ENCODE measurements at places on chromosomes 4 and X.

GRCh38 chrX:97740044-97740443, 856.3 kb downstream of the RPA4 start:
- DNase-seq, result no peak

GRCh38 chrX:66553973-66554372, 84.9 kb downstream of the EDA2R start:
- DNase-seq, result no peak

GRCh38 chr4:137039370-137039769, 492.9 kb downstream of the PCDH18 start:
- DNase-seq, result no peak

- DNase-seq, result no peak
Measured at GRCh38 chr4:156615066-156615531, 356.5 kb downstream of the PDGFC start.

DNA sequence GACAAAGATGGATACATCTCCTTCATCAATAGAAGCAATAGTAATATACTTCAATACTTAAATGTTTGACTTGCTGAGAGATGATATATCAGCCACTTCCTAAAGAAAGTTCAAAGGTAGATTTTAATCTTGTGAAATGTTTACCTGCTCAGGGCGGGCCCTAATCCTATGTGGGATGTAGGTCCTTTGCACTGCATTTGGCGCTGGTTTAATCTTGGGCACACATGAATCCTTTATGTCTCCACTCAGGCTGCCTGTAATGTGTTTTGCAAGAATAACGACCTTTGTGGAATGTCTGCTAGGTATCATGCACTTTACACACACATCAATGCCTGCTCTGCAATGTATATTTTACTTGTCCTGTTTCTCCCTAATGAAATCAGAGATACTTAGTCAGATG, 368.7 kb downstream of the GBA3 start:
- no peak for DNase-seq

- DNase-seq, result no peak
Measured at GRCh38 chr4:156933633-156934258, 37.9 kb downstream of the PDGFC start.

DNA sequence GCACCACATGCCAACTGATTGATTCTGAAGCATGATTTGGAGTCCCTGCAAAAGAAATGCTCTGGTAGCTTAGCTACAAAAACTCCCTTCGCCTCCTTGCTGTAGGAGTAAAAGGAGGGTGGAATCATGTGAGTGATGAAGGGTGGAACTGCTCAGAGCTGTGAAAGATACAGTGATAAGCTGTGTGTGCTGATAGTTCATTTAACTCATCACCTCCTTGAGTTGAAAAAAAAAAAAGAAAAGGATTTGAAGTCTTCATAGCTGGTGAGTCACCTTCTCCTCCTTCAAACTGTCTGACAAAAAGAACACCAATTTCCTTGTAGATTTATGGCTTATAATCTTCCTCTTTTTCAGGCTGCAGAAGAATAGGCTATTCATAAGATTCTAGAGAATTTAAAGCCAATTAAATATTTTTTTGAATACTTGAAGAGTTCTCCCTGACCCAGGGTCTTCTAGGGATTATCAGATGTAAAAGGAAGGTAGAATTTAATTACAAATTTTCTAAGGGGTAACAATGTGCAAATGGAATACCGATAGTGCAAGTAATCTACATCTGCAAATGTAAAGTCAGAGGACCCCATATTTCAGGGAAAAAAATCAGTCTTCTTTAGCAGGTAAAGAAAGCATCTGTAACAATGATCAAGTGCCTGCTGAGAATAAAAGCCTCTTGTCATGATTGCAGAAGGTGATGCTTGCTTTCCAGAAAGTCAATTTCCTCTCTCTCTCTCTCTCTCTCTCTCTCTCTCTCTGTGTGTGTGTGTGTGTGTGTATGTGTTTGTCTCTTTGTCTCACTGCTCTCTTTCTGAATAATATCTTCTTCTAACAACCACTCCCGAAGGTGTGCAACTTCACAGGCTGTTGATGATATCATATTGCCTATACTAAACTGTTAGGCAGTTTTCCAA, 208.8 kb upstream of the VEGFC start:
- no peak for DNase-seq

- DNase-seq, result no peak
Measured at GRCh38 chr4:180164799-180165198, 2078.4 kb upstream of the TENM3 start.

DNA sequence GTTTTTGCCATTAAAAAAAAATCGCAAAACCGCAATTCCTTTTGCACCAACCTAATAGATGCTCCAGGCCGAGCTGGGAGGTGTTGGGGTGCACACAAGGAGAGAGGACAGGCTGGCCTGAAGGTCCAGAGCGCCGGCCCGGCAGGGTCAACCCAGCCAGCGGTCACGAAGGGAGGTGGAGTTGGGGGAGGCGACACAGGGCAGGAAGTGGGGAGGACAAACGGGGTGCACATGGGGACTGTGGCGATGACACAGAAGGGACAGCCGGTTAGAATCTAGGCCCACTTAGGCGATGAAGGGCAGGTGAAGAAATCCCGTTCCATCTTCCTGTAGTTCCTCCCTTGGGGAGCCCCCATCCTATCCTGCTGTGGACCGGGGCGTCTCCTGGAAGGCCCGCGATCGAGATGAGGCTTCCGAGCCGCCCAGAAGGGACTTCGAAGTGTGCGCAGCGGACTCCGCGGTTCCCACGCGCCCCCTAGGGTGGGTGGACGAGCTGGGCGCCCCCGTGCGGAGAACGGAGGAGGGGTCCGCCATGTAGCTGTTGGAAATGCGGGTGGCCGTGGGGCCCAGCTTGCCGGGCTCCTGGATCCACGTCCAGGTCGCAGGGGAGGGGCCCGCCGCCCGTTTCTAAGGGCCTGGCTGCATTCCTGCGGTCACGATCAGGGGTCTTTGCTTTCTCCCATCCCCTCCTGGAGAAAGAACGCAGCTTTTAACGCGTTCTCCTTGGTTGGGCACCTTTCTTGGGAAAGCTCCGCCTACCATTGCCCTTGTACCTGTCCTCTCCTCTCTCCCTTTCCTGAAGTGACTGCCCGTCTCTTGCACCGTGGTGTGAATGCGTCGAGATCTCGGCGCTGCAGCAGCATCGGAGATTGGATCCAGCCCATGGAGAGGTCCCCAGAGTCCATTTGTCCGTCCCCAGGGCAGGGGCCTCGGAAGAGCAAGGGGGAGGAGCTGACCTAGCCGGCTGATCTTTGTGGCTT, 17.0 kb upstream of the HPF1 start:
- DNase-seq, result peak; percentile 21

GRCh38 chr4:23235628-23236390, 543.1 kb downstream of the GBA3 start:
- no peak for DNase-seq

DNA sequence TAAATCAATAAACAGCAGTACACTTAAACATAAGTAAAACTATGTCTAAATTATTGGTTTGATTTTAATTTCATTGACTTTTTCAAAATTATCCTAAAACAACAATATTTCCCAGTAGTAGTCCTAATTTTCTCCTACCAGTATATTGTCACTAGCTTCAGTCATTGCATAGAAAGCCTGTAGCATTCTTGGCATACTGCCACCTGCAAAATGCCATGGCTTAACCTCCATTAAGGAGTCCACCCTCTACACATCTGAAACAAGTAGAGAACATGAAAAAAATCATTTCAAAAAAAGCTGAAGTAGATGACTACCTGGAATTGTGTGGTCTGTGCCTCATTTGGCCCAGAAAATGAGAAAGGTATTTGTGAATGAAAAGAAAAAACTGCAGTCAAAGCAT, 348.5 kb downstream of the INPP4B start:
- DNase-seq, result no peak

DNA sequence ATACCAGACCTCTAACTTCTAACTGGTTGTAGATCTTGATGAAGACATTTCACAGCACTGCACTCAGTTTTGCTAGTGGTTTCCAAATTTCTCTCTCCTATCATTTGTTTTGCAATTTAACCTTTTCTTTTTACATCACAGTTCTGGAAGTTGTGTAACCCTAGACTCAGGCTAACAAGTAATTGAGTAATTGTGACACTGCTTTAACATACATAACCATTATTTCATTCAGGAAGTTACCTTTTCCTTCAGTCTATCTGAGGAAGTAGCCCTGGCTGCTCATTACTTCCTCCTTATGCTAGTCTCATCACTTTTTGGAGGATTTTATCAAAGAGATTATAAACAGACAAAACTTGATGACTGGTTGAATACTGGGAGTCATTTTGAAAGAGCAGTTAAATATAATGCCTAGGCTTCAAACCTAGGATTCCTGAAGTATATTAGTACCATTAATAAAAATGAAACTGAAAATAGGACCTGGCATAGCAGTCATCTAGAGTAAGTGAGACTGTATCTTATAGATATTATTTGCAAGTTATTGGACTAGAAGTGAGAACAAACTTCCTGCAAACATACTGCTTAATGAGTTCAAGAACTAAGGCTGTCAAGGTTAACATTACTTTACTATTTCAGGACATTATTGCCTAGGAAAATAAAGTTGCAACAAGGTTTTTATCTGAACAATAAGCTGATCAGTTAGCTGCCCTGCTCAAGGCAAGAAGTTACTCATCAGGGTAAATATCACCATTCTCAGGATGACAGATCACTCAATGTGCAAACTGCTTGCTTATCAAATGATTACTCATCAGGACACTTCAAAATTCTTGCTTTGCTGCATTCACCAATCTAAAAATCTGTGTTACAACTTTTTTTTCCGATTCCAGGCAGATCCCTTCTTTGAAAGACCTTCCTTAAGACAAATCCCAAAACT, 25.6 kb upstream of the TEX13C start:
- DNase-seq, result no peak

DNA sequence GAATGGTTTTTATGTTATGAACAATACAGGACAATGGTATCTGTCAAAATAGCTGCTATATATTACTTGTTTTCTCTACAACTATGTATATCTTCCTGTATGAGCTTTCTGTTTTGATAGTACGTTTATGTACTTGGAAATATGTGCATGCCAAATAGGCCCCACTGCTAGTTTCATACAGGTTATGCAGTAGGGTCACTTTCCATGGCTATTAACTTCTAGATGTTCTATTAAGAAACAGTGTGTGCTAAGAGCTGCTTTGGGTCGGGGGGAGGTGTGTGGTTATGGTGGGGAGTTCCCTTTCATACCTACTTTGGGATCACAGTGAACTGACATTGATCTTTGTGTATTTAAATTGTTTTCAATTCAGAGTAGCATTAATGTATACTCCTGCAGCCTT, 30.9 kb downstream of the RBPJ start:
- no peak for DNase-seq

- DNase-seq, result no peak
Measured at GRCh38 chr4:22045051-22045630, 96.6 kb upstream of the KCNIP4 start.

DNA sequence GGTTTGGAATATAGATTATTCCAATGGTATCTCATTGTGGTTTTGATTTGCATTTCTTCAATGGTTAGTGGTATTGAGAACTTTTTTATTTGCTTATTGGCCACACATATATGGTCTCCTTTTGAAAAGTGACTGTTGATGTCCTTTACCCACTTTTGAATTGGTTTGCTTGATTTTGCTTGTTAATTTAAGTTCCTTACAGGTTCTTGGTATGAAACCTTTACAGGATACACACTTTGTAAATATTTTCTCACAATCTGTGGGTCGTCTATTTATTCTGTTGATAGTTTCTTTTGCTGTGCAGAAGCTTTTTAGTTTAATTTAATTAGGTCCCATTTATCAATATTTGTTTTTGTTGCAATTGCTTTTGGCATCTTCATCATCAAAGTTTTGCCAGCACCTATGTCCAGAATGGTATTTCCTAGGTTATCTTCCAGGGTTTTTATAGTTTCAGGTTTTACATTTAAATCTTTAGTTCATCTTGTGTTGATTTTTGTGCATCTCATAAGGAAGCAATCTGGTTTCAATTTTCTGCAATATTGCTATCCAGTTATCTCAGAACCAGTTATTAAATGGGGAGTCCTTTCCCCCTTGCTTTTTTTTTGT, 475.7 kb upstream of the PABPC4L start:
- no peak for DNase-seq

- no peak for DNase-seq
Measured at GRCh38 chr4:76515975-76516843, 81.2 kb downstream of the SHROOM3 start.

GRCh38 chrX:50726296-50726695, 87.7 kb downstream of the SHROOM4 start:
- no peak for DNase-seq

DNA sequence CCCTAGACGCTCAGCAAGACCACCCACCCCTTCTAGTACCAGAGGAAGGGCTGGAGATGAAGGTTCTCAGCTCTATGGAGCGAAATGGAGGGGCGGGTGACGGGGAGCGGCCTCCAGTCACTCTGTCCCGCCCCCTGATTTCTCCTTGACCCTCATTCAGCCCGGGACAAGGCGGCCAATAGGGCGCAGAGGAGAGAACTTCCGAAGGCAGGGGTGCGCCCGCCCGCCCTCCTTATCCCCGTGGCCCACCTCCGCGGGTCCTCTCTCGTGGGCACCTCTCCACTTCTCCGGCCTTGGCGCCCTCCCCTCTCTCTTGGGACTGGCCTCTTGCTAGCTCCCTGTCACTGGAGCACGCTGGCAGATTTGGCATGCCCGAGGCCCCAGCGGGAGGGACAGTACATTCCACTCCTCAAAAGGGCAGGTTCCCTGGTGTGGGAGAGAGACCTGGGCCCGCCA, 1.1 kb upstream of the SEPTIN6 start:
- DNase-seq, result no peak

DNA sequence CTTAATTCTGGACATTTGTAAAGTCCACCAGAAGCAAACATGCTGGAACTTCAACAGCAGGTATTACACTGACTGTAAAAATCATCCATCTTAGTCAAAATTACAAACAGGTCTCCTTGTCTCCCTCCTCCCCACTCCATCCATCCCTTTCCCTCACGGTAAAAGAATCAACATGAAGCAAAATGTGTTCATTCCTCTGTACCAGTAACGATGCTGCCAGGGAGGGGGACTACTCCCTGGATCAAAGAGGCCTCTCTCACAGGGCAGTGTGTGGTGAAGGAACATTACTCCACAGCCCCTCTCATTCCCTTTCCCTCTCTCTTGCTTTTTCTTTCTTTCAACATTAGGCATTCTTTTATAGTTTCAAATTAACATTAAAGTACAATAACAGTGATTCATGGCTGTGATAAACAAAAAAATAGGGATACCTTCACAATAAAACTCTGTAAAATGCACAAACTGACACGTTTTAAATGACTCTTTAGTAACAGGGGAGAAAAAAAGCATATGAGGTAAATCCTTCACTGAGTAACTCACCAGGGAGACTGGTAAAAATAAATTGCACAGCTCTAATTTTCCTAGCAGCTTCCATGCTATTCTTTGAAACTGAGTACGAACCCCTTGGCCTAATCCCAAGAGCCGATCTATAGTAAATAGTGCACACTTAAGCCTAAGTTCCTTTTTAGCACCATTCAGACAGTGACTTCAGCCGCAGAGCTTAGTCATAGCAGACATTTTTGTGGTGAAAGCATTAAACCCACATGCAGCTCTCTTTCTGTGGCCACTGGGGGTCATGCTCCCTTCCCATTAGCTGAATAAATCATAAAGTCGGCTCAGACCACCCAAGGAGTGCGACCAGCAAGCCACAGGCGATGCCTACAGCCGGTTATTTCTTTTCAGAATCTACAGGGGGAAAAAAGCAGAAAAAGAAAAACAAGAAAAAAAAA, 215.6 kb upstream of the GYPA start:
- no peak for DNase-seq

- DNase-seq, result no peak
Measured at GRCh38 chr4:26175905-26176470, 144.8 kb upstream of the RBPJ start.

All from stimulated activated CD8-positive, alpha-beta memory T cell treated with anti-CD3 and anti-CD28 coated beads, Interleukin-4, amount 100 ng/mL, for 4 hours (primary cell).